Smooth muscle cell of the pulmonary artery (primary cell): ENCODE measurements at places on chromosomes 1 and 21. TPM values are rescaled to one million over a fixed set of nuclear protein-coding genes. Genes with fewer than 3 reads are reported as not detected.

The ADAMTS4 gene
- 2.1 and 14.7 TPM in 2 replicates for total RNA-seq

The FABP3 gene
- 7.5 and 40.1 TPM in 2 replicates for total RNA-seq

The FGR gene
- under 0.01 and 0.30 TPM in 2 replicates for total RNA-seq

The KDF1 gene
- total RNA-seq: not detected in 2 replicates

The TNFSF18 gene
- total RNA-seq: 0.46 and 0.53 TPM in 2 replicates

The CTSK gene
- 55.6 and 58.8 TPM in 2 replicates for total RNA-seq

The DMBX1 gene
- total RNA-seq: not detected in 2 replicates

The RAB25 gene
- total RNA-seq: not detected in 2 replicates

The CFHR3 gene
- total RNA-seq: not detected in 2 replicates

The BSND gene
- not detected in 2 replicates for total RNA-seq

The SPRR4 gene
- total RNA-seq: not detected in 2 replicates

The LRRC3 gene
- total RNA-seq: 0.26 and 0.65 TPM in 2 replicates

The WRAP73 gene
- 14.1 and 21.5 TPM in 2 replicates for total RNA-seq

The ANGPTL1 gene
- 6.1 and 16.4 TPM in 2 replicates for total RNA-seq

The STUM gene
- total RNA-seq: under 0.01 TPM in 2 replicates

The NR1I3 gene
- total RNA-seq: not detected in 2 replicates

The RCSD1 gene
- 0.13 and 1.2 TPM in 2 replicates for total RNA-seq

The DSCAM gene
- 0.26 TPM in 1 of 2 replicates, not detected in the other for total RNA-seq

The ZNF678 gene
- 4.2 and 4.3 TPM in 2 replicates for total RNA-seq

The ZBTB48 gene
- total RNA-seq: 13.0 and 18.2 TPM in 2 replicates

The KCNE2 gene
- total RNA-seq: not detected in 2 replicates

The LMX1A gene
- total RNA-seq: not detected in 2 replicates

The IVL gene
- total RNA-seq: not detected in 2 replicates

The AMY1A gene
- total RNA-seq: not detected in 2 replicates

The ALG6 gene
- total RNA-seq: 11.5 and 13.2 TPM in 2 replicates

The LCE1D gene
- not detected in 2 replicates for total RNA-seq

The LCE1F gene
- not detected in 2 replicates for total RNA-seq

The SIM2 gene
- total RNA-seq: under 0.01 and 0.13 TPM in 2 replicates

The OR2T2 gene
- total RNA-seq: not detected in 2 replicates

The LZIC gene
- 28.8 and 32.4 TPM in 2 replicates for total RNA-seq

The RABGAP1L gene
- total RNA-seq: 30.1 and 32.4 TPM in 2 replicates

The RPE65 gene
- not detected in 2 replicates for total RNA-seq

The MYBPH gene
- total RNA-seq: 0.07 TPM in 1 of 2 replicates, not detected in the other

The MORC3 gene
- total RNA-seq: 31.6 and 38.1 TPM in 2 replicates

The CD1B gene
- total RNA-seq: not detected in 2 replicates

The CHML gene
- 10.5 and 12.3 TPM in 2 replicates for total RNA-seq

The FCGR3A gene
- total RNA-seq: not detected in 2 replicates

The PLCH2 gene
- 0.33 and 0.53 TPM in 2 replicates for total RNA-seq

The PTPN7 gene
- total RNA-seq: not detected in 2 replicates

The SELL gene
- 0.39 TPM in 1 of 2 replicates, not detected in the other for total RNA-seq

The FCRL5 gene
- not detected in 2 replicates for total RNA-seq

The FLAD1 gene
- total RNA-seq: 13.0 and 21.8 TPM in 2 replicates

The CYP4X1 gene
- total RNA-seq: 1.2 and 2.9 TPM in 2 replicates
